ENCODE measurements at places on chromosomes 4 and X. TPM values are rescaled to one million over a fixed set of nuclear protein-coding genes. Genes with fewer than 3 reads are reported as not detected.

Gene ZFP42
- not detected for total RNA-seq

Gene DACH2
- not detected for total RNA-seq

Gene CXorf49
- not detected for total RNA-seq

Gene TMSB15B
- total RNA-seq: 5.7 TPM

Gene C1QTNF7
- not detected for total RNA-seq

Gene FANCB
- total RNA-seq: 3.2 TPM

Gene AFF2
- 0.09 TPM for total RNA-seq

Gene ASIC5
- not detected for total RNA-seq

Gene PRDM8
- 2.7 TPM for total RNA-seq

Gene EVC2
- total RNA-seq: 12.7 TPM

Gene SLC38A5
- 1.0 TPM for total RNA-seq

Gene PCDH10
- 0.09 TPM for total RNA-seq

Gene CT45A10
- total RNA-seq: not detected

Gene TMEM35A
- total RNA-seq: 0.65 TPM

Gene GRIA2
- total RNA-seq: not detected

Gene ATOH1
- not detected for total RNA-seq

Gene TBX22
- not detected for total RNA-seq

Gene GLRA3
- total RNA-seq: not detected

Gene TCEAL2
- not detected for total RNA-seq

Gene RENBP
- total RNA-seq: 44.2 TPM

Gene ZNF711
- total RNA-seq: 10.3 TPM

Gene BLOC1S4
- 10.0 TPM for total RNA-seq

Gene RPS6KA6
- 0.54 TPM for total RNA-seq

Gene TMPRSS11E
- total RNA-seq: not detected

Gene IDS
- total RNA-seq: 20.9 TPM

Gene PGK1
- 191 TPM for total RNA-seq

Gene JADE3
- 12.1 TPM for total RNA-seq

Gene PDE5A
- total RNA-seq: 3.6 TPM

Gene MAGEA3
- not detected for total RNA-seq

Gene APBB2
- 36.0 TPM for total RNA-seq

Gene NLRP2B
- under 0.01 TPM for total RNA-seq

Gene IL1RAPL1
- total RNA-seq: not detected

Gene RAB33A
- 0.43 TPM for total RNA-seq

Gene MTM1
- total RNA-seq: 27.5 TPM

Gene GPR82
- not detected for total RNA-seq

Gene RHOXF1
- total RNA-seq: not detected

Gene RFC1
- total RNA-seq: 58.4 TPM

Gene MAN2B2
- 10.0 TPM for total RNA-seq

Gene BDH2
- total RNA-seq: 31.4 TPM

Gene PCSK1N
- total RNA-seq: 0.11 TPM

Gene CD99L2
- 46.9 TPM for total RNA-seq

Gene IQSEC2
- 0.22 TPM for total RNA-seq

Gene TRIM61
- not detected for total RNA-seq

Gene HTRA3
- 2.2 TPM for total RNA-seq

Gene PNMA5
- total RNA-seq: not detected
